ENCODE measurements at places on chromosomes 6 and 20. TPM values are rescaled to one million over a fixed set of nuclear protein-coding genes. Genes with fewer than 3 reads are reported as not detected.

DNA sequence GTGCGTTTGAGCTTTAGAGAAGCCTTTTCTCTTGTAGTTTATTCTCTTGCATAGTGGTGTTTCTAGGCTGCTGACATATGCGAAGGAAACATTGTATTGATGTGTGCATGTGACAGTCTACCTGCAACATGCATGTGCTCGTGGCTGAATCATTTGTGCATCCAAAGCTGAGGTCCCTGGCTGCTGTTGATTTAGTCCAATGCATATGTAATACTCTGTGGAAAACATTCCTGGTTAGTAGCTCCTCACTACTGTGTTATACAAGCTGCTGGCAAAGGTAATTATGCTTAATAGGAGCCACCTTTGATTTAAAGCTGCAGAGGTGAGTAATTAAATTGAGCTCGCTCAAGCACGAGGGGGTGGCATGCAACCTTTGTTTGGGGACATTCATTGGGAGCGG is 24.5 kb downstream of the TSHZ2 start:
- H3K4me1 ChIP-seq = no peaks in the 10 kb centered on the region
- no peaks in the 10 kb centered on the region for H3K36me3 ChIP-seq
- H3K4me3 ChIP-seq = no peak overlapping the region
- no peak for DNase-seq

- no peaks in the 10 kb centered on the region for H3K36me3 ChIP-seq
- H3K27ac ChIP-seq = no peak overlapping the region
- H3K27me3 ChIP-seq = no peaks in the 10 kb centered on the region
- H3K4me1 ChIP-seq = no peaks in the 10 kb centered on the region
- no peak overlapping the region for H3K4me3 ChIP-seq
These were observed 10.6 kb downstream of the POFUT1 start for GRCh38 chr20:32218156-32218900.

- no peak for DNase-seq
- no peak overlapping the region for H3K4me3 ChIP-seq
- H3K4me1 ChIP-seq = peaks cover 5% of the 10 kb centered on the region
- peak overlapping the region; percentile 87 for H3K27ac ChIP-seq
- no peaks in the 10 kb centered on the region for H3K36me3 ChIP-seq
These were observed 160.0 kb downstream of the COL21A1 start for GRCh38 chr6:56087421-56087820.

Gene ZNF334
- total RNA-seq = 3.9 TPM

Gene CENPQ
- 3.8 TPM for total RNA-seq

DNA sequence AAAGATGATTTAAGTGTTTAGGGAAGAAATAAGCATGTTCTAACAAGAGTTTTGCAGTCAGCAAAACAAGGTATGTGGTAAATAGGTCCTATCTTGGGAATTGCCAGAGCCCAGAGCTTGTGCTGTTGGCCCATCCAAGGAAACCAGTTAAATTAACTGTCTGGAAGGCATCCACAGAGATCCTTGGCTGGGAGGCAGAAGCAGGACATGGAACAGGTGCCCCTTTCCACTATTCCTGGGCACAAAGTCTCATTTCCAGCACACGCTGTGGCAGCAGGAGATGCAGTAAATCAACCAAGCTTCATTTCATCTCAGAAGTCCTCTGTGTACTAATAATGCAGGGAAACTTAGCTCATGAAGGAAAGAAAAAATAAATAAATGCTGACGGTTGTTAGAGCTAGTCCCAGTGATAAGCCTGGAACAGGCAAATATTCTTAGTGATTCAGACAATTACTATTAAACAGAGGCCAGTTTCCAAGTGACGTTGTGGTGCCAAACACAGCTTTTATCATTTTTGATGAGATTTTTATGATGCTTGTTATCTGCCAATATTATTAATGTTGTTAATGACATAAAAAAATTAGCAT is 39.8 kb upstream of the SNAP25 start:
- H3K4me3 ChIP-seq = no peak overlapping the region
- no peaks in the 10 kb centered on the region for H3K27me3 ChIP-seq
- H3K4me1 ChIP-seq = no peaks in the 10 kb centered on the region
- H3K27ac ChIP-seq = no peak overlapping the region
- DNase-seq = no peak

- H3K36me3 ChIP-seq = no peaks in the 10 kb centered on the region
- H3K27me3 ChIP-seq = no peaks in the 10 kb centered on the region
- H3K27ac ChIP-seq = no peak overlapping the region
- peak; percentile 23 for DNase-seq
- no peaks in the 10 kb centered on the region for H3K4me1 ChIP-seq
- no peak overlapping the region for H3K4me3 ChIP-seq
These were observed 75.9 kb upstream of the PMEPA1 start for GRCh38 chr20:57785720-57786119.

- H3K36me3 ChIP-seq = no peaks in the 10 kb centered on the region
- DNase-seq = no peak
- H3K27me3 ChIP-seq = no peaks in the 10 kb centered on the region
- H3K27ac ChIP-seq = no peak overlapping the region
- no peaks in the 10 kb centered on the region for H3K4me1 ChIP-seq
These were observed 143.3 kb upstream of the GPR6 start for GRCh38 chr6:109834595-109835437.

Gene FERMT1
- total RNA-seq = 1.5 TPM

DNA sequence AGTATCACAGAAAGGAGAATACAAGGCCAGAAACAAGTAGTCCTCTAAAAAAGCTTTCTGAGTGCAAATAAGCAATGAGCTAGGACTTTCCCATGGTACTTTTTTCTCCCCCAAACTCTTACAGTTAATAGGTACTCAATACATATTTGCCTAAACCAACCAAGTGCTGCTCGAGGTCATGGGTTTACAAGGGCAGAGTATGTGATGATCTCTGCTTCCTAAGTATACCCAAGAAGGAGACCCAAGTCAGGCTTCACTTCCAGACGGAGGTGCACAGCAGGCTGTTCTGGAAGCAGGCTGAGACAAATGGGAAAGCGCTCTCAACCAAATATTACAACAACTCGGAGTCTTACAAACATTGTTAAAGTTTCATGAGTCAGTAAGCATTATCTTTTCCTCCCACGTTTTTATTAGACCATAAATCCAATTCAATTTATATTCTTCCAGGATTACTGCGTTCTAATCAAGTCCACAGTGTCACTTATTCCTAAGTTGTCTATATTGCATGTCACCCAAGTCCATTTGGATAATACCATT is 8.1 kb downstream of the FYN start:
- DNase-seq = no peak
- H3K4me1 ChIP-seq = no peaks in the 10 kb centered on the region
- H3K27me3 ChIP-seq = no peaks in the 10 kb centered on the region
- no peaks in the 10 kb centered on the region for H3K36me3 ChIP-seq
- no peak overlapping the region for H3K27ac ChIP-seq
- no peak overlapping the region for H3K4me3 ChIP-seq

DNA sequence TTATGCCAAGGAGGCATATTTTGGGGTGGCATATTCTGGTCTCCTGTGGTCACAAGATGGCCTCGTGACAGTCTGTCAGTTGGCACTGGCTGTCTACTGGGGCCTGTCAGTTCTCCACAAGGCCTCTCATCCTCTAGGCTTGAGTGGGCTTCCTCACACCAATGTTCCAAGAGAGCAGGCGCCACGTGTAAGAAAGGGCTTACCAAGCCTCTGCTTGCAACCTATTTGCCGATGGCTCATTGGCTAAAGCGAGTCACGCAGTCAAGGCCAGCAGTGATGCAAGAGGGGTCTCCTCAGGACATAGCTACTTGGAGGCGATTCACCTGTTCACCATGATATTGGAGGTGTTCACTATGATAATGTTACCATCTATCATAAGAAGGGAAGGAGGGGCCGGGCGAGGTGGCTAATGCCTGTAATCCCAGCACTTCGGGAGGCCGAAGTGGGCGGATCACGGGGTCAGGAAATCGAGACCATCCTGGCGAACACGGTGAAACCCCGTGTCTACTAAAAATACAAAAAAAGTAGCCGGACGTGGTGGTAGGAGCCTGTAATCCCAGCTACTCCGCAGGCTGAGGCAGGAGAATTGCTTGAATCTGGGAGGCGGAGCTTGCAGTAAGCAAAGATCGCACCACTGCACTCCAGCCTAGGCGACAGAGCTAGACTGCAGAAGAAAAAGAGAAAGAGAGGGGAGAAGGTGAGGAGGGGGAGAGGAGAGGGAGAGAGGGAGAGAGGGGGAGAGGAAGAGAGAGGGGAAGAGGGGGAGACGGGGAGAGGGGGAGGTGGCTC is 35.3 kb downstream of the C6orf52 start:
- H3K4me1 ChIP-seq = no peaks in the 10 kb centered on the region
- H3K4me3 ChIP-seq = no peak overlapping the region
- H3K27ac ChIP-seq = no peak overlapping the region
- H3K36me3 ChIP-seq = no peaks in the 10 kb centered on the region
- no peaks in the 10 kb centered on the region for H3K27me3 ChIP-seq
- DNase-seq = no peak
